NCI-H187 treated with DMSO at 0.1 percent for 48 hours (cell line): ENCODE measurements at places on chromosomes 16 and 17.

GRCh38 chr16:73572135-73572828 lies 524.4 kb upstream of the ZFHX3 start:
- DNase-seq = no peak

- DNase-seq = no peak
Measured at GRCh38 chr17:37017404-37017803, 68.7 kb downstream of the AATF start.

GRCh38 chr17:2776589-2777241 lies 19.5 kb upstream of the RAP1GAP2 start:
- DNase-seq = no peak

DNA sequence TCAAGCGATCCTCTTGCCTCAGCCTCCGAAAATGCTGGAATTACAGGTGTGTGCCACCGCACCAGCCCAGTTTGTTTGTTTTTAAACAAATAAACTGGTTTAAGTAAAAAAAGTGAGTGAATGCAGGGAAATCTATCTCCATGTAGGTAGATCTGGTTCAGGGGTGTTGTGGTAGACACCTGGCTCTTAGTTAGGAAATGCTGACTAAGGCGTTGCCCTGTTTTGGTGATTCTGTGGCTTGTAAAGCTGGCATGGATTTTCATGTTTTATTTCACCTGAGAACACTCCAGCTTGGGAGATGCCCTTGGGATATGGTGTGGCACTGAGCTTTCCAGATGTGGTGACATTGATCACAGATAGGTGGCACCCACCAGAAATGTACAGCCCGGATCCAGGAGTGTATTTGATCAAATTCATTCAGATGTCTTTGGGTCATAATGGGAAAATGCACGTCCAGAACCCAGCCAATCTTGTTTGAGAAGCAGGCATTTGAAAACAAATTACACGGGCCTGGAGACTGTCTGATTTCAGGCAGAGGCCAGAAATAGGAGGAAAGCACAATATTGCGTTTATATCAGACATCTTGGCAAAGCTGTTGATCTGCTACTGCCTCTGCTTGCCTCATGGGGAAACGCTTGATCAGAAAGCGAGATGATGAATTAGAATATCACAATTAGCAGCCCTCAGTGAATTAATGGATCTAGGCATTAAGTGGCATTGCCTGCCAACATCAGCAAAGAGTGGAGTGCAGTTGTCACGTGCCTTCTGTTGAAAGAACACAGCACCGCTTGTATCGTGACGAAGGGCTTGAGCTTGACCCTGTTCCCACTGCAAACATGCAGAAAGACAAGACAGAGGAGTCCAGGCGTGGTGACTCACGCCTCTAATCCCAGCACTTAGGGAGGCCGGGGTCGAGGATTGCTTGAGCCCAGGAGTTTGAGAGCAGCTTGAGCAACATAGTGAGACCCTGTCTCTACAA lies 7.3 kb upstream of the IL34 start:
- DNase-seq = no peak

DNA sequence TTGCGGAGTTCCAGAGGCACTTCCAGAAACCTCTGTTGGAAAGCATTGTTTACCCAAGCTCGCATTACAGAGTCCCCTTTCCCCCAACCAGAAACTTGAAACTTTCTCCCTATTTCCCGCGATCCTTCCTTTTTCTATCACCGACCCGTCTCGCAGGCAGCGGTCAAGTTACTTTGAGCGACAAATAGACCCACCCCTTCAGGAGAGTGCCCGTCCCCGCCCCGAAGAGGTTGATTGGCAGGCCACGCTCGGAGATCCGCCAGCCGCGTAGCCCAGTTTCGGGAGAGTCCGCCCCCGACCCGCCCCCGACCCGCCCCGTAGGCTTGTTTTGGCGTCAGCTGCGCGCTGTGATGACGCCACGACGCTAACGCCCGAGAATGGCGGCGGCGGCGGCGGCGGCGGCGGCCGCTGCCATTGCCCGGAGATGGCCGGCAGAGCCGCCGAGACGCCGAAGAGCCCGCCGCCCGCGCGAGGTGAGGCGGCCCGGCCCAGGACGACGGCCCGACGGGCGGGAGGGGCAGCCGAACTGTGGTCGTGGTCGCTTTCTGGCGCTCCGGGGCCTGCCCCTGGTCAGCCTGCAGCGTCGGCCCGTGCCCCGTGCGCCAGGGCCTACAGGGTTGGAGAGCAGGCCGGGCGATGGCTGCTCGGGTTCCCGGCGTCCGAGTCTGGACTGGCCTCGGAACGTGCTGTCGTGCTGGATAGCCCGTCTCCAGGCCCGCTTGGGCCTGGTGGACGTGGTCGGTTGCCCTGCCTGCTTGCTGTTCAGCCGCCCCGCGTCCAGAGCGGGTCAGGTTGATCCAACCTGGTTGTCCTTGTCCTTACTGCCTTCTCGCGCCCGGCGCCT lies at the start of gene PSKH1:
Gene PSKH1 (plus strand): TSS at position 356 of the 844 bp plus-strand sequence. CDS start 15,496 bp downstream, outside the sequence.
- peak; percentile 66 for DNase-seq

GRCh38 chr17:81813371-81813684 lies 9.4 kb downstream of the GCGR start:
- DNase-seq = no peak

DNA sequence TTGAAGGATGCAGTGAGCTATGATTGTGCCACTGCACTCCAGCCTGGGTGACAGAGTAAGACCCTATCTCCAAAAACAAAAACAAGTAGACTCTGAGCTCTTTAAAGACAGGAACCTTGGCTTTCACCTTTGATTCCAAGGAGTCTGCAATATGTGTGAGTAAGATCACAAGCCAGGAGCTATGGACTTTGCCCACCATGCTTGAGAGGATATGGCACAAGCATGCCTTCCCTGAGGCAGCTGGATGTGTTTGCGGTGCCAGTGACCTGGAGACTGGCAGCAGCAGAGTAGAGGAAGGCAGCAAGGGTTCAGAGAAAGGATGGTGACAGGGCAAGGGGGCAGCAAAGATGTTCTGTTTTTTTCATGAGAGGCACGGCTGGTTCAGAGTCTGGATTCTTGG lies 14.5 kb upstream of the PRKCA start:
- no peak for DNase-seq

DNA sequence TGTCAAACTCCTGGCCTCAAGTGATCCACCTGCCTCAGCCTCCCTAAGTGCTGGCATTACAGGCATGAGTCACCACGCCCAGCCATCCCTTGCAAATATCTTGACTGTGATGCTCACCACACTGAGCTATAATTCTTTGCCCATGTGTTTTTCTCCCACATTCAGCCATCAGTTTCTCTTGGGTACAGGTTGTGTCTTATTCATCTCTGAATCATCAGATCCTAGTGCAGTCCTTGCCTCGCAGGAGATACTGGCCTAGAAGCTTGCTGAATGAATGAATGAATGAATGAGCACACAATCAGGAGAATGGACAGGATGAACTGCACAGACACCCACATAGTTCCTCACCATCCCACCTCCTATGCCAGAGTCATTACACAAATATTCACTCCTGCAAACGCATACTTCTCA lies 24.4 kb upstream of the ETV4 start:
- DNase-seq = no peak

GRCh38 chr17:77722366-77722765 lies 236.1 kb upstream of the TNRC6C start:
- DNase-seq = no peak
